ENCODE measurements at places on chromosomes 6 and 20.

GRCh38 chr20:58024241-58024721, 204.2 kb downstream of the ANKRD60 start:
- no peak for DNase-seq

- peak; percentile 56 for DNase-seq
Observed at GRCh38 chr20:18164356-18164755, 26.7 kb downstream of the KAT14 start.

DNA sequence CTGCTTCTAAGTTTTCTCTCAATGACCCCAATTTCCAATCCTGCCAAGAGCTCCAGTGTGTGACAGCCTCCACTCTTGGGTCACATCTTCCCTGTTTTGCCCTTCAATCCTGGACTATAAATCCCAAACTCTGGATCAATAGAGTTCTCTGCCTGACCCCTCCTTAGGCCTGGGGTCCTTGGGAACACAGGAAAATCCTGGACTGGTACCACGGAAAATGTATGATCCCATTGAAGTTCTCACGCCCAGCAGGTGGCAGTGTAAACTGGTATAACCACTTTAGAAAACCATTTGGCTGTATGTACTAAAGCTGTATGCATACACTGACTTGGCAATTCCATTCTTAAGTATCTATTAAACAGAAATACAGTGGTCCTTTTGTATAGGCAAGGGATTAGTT, 98.0 kb downstream of the SNAP25 start:
- DNase-seq, result no peak

DNA sequence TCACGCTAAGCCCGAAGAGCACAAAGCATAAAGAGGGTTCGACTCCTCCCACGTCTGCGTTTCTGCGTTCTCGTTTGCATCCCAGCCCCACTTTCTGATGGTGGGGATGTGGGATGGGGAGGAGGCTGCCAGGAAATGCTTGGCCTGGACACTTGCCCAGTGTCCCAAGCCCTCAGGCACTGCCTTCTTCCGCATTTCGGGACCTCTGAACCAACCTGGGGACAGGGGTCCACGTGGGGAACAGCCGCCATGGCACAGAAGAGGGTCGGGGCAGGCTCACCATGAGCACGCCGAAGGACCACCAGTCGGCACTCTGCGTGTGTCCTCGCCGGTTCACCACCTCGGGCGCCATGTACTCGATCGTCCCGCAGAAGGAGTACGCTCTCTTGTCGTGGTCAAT, 88.2 kb downstream of the RAMACL start:
- DNase-seq, result no peak

- peak; percentile 85 for DNase-seq
Observed at GRCh38 chr6:1662534-1662933, 52.8 kb downstream of the FOXC1 start.
